ENCODE measurements at places on chromosomes 16 and 17.

- DNase-seq: peak; percentile 10
Observed at GRCh38 chr17:78645421-78646295, 68.5 kb upstream of the DNAH17 start.

DNA sequence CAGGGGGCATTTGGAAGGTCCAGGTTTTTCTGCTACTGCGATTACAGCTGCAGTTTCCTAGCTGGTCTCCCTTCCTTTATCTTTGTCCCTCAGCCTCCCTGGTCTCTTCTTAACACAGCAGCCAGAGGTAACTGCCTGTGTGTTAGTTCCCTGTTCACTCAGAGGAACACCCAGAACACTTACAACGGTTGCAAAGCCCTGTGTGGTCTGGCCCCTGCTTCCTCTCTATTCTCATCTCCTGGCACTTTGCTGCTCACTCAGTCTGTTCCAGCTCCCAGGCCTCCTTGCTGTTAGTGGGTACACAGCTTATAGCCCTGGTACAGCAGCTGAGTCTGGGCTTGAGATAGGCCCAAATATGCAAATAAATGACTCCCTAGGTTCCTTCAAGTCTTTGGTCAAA, 16.4 kb downstream of the NTN1 start:
- no peak for DNase-seq

- no peak for DNase-seq
Observed at GRCh38 chr17:50129353-50129727, 620 bp downstream of the SAMD14 start.

DNA sequence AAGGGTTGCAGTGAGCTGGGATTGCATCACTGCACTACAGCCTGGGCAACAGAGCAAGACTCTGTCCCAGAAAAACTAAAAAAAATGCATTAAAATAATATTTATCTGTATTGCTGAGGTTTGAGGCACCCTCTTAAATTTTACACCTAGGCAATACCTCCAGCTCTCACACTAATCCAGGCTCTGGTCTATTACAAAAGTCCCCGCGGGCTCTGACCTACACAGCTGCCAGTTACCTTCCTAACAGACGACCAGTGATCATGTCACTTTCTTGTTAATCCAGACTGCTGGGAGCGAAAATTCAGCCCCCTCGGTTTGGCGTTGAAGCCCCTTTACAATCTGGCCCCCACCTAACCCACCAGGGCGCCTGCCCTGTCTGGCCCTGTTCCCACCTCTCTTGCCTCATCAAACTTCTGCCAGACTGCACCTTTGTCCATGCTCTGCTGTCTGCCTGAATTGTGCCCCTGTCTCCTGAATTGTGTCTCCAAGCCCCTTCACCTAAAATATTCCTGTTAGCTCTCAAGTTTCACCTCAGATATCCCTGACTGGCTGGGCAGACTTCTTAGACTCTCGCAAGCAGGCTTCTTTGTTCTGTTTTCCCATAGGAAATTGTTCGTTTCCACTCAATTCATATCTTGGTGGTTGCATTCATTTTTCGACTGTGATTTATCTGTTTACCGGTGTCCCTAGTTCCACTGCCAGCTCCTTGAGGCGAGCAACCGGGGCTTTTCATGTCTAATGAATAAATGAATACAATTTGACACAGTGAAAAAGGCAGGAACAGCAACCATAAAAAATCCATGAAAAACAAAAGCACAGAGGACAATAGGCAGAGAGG, 65.9 kb downstream of the PITPNC1 start:
- peak; percentile 45 for DNase-seq

DNA sequence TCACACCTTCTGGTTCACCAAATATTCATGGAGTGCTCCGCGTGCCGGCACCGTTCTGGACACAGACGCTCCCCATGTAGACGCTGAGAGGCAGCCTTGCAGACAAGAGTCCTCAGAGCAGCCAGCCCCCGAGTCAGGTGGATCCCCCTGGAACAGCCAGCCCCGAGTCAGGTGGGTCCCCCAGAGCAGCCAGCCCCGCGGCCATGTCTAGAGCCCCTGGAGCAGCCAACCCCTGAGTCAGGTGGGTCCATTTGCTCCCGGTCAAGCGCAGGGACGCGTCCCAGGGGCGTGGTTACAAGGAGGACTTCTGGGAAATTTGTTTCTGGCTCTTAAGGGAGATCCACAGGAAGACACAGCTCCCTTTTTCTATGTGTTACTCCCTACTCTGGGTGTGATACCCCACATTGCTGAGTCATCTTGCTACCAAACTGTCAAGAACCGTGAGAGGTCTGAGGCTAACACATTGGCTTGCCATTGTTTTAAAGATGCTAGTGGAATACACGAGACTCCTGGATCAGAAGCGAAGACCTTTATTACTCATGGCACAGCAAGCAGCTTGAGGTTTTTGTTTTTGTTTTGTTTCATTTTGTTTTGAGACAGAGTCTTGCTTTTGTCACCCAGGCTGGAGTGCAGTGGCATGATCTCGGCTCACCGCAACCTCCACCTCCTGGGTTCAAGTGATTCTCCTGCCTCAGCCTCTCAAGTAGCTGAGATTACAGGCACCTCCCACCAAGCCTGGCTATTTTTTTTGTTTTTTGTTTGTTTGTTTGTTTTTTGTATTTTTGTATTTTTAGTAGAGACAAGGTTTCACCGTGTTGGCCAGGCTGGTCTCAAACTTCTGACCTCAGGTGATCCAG, 43.3 kb upstream of the CBFA2T3 start:
- DNase-seq: no peak

- DNase-seq: no peak
Observed at GRCh38 chr16:87792205-87792565, 26.4 kb upstream of the KLHDC4 start.

DNA sequence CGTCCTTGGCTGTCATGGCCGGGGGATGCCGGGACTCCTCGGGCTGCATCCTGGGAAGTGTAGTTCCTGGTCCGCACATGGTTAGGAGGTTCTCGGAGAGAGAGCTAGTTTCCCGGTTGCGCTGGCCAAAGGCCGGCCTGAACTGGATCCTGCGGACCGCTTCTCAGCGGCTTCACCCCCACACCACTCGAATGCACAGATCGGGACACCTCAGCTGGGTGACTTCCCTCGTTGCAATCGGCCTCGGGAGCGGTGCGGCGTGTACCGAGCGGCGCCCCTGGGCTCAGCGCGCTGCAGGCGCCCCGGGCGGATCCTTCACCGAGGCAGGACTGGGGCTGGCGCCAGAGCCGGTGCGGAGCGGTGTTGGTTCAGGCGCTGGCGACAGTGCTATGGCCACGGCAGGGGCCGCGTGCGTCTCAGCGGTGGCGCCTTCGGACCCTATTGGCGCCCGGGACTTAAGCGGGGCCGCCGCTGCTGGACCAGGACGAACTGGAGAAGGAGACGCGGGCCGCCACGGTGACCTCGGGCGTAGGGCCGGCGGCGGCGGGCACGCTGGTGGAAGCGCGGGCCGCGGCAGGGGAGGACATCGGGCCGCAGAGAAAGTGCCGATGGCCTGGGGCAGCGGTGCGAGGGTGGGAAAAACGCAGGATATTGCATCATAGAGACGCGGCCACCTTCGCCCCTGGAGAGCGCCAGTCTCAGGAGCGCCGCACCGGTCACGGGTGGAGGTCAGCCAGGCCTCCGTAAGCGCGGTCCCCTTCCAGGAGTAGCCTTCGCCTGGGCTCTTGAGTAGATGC, 11.4 kb downstream of the ZNF629 start:
- DNase-seq: peak; percentile 14

GRCh38 chr17:37429453-37429852, 22.8 kb downstream of the TADA2A start:
- DNase-seq: no peak

- DNase-seq: no peak
Observed at GRCh38 chr16:85049706-85050305, 22.2 kb downstream of the KIAA0513 start.

DNA sequence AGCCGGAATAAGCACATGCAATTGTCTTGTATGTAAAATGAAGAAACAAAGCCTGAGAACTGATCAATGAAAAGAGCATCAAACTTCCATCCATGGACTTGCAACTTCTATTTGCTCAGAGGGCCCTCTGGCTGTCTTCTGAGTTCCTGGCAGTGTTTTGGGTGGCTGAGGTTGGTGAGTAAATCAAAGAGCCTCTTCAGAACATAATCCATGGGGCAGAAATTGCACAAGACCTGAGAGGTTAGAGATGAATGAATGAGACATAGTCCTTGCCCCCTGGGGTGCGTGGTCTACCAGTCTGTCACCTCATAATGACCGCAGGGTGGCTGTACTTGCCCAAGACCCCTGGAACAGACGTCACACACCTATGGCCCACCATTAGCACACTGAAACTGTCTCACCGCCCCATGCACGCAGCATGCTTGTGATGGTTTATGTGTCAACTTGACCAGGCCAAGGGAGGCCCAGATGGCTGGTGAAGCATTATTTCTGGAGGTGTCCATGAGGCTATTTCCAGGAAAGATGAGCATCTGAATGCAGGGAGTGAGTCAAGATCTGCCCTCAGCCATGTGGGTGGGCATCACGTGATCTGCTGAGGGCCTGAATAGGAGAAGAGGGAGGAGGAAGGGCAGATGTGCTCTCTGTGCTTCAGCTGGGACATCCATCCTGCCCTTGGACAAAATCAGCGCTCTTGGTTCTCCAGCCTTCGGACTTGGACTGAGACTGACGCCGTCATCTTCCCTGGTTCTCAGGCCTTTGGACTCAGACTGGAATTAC, 8.3 kb downstream of the PIK3R6 start:
- DNase-seq: no peak

DNA sequence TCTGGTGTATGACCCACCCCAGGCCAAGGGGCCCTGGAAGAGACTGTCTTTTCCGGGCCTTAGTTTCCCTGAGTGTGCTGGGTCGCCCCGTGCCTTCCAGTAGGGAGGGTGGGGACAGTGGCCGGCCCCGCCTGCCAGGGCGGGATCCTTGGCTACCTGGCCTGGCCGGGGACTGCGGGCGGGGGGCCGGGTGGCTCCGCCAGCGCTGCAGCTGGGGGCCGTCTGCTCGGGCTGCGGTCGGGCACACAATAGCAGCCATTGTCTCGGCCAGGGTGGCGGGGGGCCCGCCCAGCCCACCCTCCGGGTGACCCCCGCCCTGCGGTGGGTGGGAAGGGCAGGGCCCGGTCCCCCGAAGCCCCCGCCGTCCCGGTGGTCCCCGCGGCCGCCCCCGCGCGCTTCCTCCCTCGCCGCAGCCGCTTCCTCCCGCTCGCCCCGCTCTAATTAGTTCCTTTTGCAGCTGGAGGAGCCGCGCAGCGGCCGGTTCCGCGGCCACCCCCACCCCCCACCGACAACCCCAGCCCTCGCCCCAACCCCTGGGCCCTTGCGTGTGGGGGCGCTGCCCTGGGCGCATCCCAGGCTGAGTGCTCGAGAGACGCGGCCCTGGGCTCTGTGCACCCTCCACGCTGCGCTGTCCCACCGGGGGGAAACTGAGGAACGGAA, 11.6 kb downstream of the GLIS2 start:
- DNase-seq: no peak

- no peak for DNase-seq
Observed at GRCh38 chr16:83023640-83024039, 396.9 kb downstream of the CDH13 start.

DNA sequence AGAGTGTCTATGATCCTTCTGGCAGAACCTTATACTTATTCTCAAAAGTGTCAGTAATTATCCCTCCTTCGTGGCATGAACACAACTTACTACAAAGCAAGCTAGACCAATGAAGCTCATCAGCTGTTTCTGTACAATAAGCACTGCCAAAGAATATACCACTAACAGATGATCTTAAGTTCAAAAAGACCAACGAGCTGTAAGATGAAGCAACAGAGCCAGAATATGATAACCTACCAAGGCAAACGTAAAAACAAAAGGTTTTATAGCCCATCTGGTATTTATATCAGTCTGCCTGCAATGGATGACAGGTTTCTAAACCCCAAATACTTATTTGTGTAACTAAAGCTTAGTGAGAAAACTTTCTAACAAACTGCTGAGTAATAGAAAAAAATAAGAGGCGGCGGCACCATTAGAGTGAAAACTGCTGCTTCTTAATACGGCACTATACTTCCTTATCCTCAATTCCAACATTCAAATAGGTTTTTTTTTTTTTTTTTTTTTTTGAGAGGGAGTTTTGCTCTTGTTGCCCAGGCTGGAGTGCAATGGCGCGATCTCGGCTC, 22.1 kb downstream of the NME2 start:
- no peak for DNase-seq

GRCh38 chr17:42682722-42683403, 532 bp downstream of the CNTNAP1 start:
- no peak for DNase-seq

- DNase-seq: no peak
Observed at GRCh38 chr17:66580184-66580955, 254.5 kb upstream of the CACNG5 start.

- no peak for DNase-seq
Observed at GRCh38 chr17:77948690-77949114, 9.8 kb upstream of the TNRC6C start.

DNA sequence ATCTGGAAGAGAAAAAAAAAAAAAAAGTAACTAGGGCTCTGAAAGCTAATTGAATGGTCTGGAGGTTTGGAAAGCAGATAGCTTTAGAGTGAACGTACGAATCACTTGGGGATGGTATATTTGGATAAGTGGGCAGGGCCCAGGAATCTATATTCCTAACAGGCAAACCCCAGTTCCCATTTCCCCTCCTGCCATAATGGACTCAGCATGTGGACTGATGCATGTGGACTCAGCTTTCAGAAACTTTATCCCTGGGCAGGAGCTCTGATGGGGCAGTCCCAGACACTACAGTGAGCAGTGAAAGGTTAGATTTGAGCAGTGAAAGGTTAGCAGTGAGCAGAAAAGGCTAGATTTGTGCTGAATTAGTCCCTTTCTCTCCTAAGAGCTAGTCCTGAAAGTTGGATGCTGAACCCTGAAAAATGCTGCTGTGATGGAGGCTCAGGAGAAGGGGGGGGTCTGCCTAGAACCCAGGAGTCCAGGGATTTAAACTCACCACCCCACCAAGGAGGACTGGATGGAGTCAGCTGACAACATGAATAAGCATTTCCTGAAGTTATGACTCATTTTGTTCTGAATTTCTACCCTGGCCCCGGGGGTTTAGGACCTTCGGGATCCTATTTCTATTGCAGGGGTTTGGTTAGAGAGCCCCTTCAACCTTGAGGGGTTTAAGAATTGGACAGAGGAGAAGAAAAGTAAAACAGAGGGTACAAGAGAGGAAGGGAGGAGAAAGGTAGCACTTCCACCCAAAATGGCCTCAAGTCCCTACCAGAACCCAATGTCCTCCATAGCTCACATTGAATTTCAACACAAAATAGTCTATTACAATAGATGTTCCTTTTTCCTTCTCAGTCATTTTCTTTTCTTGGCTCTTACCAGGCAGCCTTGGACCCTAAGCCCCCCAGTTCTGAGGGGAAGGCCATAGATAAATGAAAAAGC, 10.3 kb upstream of the FZD2 start:
- DNase-seq: no peak

GRCh38 chr16:49342336-49343265, 31.0 kb upstream of the C16orf78 start:
- DNase-seq: no peak

GRCh38 chr16:53542283-53542682, 39.3 kb upstream of the AKTIP start:
- DNase-seq: no peak

DNA sequence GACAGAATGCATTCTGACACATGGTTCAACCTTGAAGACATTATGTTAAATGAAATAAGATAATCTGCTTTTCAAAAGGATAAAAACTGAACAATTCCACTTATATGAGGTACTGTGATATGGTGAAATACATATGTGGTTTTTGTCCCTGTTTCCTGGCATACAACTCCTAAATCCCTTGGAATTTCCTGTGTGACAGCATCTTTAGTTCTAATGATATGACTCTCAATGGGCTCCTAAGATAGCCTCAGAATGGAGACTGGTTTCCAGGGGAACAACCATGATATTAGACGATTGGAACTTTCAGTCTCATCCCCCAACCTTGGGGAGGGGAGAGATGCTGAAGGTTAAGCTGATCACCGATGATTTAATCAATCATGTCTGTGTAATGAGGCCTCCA, 37.7 kb upstream of the PHLPP2 start:
- no peak for DNase-seq
